ENCODE measurements at places on chromosomes 6 and 20. TPM values are rescaled to one million over a fixed set of nuclear protein-coding genes. Genes with fewer than 3 reads are reported as not detected.

DNA sequence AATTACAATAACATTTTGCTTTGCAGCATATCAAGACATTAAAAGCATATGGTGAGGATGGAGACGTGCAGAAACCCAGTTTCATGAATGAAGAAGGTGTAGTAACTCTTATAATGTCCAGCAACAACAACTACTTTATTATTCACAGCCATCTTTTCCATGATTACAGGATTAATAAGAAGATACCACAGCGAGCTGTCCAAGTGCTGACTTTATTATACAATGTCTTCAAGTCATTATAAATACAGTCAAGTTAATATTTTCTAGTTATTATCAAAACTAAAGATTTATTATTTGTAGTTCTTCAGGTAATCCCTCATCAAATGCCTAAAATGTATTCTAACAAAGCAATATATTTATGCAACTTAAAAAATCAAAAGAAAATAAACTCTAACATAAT lies 2.5 kb upstream of the KHDRBS2 start:
- H3K4me3 ChIP-seq, result no peak overlapping the region
- H3K27me3 ChIP-seq, result peaks cover 17% of the 10 kb centered on the region
- H3K36me3 ChIP-seq, result no peaks in the 10 kb centered on the region
- DNase-seq, result no peak
- no peak overlapping the region for H3K27ac ChIP-seq

- no peak within 1 kb of the TSS for H3K27ac ChIP-seq
- peak; percentile 64 for DNase-seq
- peaks cover 58% of the 10 kb centered on the region for H3K27me3 ChIP-seq
- H3K4me3 ChIP-seq, result peak within 1 kb of the TSS; percentile 66
- peaks cover 18% of the 10 kb centered on the region for H3K4me1 ChIP-seq
- no peaks in the 10 kb centered on the region for H3K36me3 ChIP-seq
Measured at GRCh38 chr6:49550492-49551077, at the start of gene C6orf141. Gene C6orf141, plus strand, starts transcription at chr6:49550668. Its CDS starts 125 bp downstream, at chr6:49550793.

GRCh38 chr6:30769853-30770524 lies 25.6 kb upstream of the IER3 start:
- H3K27me3 ChIP-seq, result no peaks in the 10 kb centered on the region
- H3K4me3 ChIP-seq, result peak overlapping the region; percentile 18
- no peak for DNase-seq
- peaks cover 3% of the 10 kb centered on the region for H3K36me3 ChIP-seq

- no peak for DNase-seq
- no peaks in the 10 kb centered on the region for H3K36me3 ChIP-seq
- H3K4me1 ChIP-seq, result no peaks in the 10 kb centered on the region
- H3K4me3 ChIP-seq, result no peak overlapping the region
- no peak overlapping the region for H3K27ac ChIP-seq
- H3K27me3 ChIP-seq, result peaks cover 23% of the 10 kb centered on the region
Measured at GRCh38 chr6:36266913-36267644, 2.8 kb upstream of the PNPLA1 start.

GRCh38 chr20:10639077-10639736 lies 34.6 kb downstream of the JAG1 start:
- H3K4me3 ChIP-seq, result no peak overlapping the region
- peaks cover 2% of the 10 kb centered on the region for H3K27me3 ChIP-seq
- no peak overlapping the region for H3K27ac ChIP-seq
- DNase-seq, result no peak
- no peaks in the 10 kb centered on the region for H3K36me3 ChIP-seq
- H3K4me1 ChIP-seq, result peaks cover 4% of the 10 kb centered on the region

The SIRPB2 gene
- total RNA-seq, result not detected

The MUC22 gene
- not detected for total RNA-seq

- no peak overlapping the region for H3K27ac ChIP-seq
- H3K4me1 ChIP-seq, result no peaks in the 10 kb centered on the region
- no peaks in the 10 kb centered on the region for H3K27me3 ChIP-seq
- H3K36me3 ChIP-seq, result no peaks in the 10 kb centered on the region
Measured at GRCh38 chr20:62838128-62838891, 21.5 kb downstream of the COL9A3 start.

The HLA-F gene
- total RNA-seq, result 300 TPM

DNA sequence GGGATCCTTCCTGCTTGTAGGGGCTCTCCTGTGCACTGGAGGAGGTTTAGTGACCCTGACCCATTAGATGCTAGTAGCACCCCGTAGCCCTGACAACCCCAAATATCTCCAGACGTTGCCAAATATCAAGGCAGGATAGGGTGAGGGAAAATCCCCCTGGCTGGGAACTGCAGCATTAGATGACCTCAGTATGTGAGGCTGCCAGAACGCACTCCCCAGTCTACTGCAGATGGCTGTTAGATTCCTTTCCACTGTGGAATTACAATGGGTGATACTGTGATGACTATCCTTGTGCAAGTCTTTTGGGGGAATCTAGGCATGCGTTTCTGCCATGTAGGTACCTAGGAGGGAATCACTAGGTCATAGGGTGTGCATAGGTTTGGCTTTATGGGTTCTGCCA lies 226.3 kb upstream of the KCNG1 start:
- no peak overlapping the region for H3K4me3 ChIP-seq
- H3K36me3 ChIP-seq, result no peaks in the 10 kb centered on the region
- no peak overlapping the region for H3K27ac ChIP-seq
- H3K27me3 ChIP-seq, result peaks cover 36% of the 10 kb centered on the region
- no peaks in the 10 kb centered on the region for H3K4me1 ChIP-seq
- DNase-seq, result no peak

The TMEM170B gene
- total RNA-seq, result 1.7 TPM

DNA sequence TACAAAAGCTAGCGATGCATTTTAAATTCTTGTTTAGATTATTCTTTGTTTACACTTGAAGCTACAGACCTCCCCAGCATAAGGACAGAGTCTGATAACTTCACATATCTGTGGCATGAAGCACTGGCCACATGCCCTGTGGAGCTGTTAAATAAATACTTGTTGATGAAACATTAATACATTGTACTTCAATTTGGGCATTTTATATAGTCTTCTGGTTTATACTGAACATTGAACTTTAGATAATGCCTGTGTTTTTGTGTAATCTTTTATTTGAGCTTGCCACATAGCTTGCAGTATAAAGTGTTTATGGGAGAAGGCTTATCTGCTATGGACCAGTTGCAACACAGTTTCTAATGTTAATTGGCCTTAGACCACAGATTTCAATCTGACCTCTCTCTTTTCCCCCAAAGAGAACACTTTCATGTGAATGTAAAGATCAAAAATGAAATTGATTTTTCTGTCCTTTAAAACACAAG lies 48.2 kb downstream of the FRK start:
- no peaks in the 10 kb centered on the region for H3K36me3 ChIP-seq
- H3K27ac ChIP-seq, result no peak overlapping the region
- H3K27me3 ChIP-seq, result peaks cover 44% of the 10 kb centered on the region
- no peak for DNase-seq
- H3K4me1 ChIP-seq, result peaks cover 11% of the 10 kb centered on the region

The KCNB1 gene
- total RNA-seq, result 0.05 TPM

GRCh38 chr6:20463396-20463795 lies 61.7 kb downstream of the E2F3 start:
- H3K27ac ChIP-seq, result no peak overlapping the region
- no peak for DNase-seq
- no peaks in the 10 kb centered on the region for H3K27me3 ChIP-seq

The C6orf163 gene
- 1.8 TPM for total RNA-seq

The ARFGAP1 gene
- total RNA-seq, result 90.2 TPM

- peak overlapping the region; percentile 96 for H3K27ac ChIP-seq
- H3K27me3 ChIP-seq, result peaks cover 2% of the 10 kb centered on the region
- H3K36me3 ChIP-seq, result peaks cover 26% of the 10 kb centered on the region
- peak overlapping the region; percentile 78 for H3K4me3 ChIP-seq
- peaks cover 78% of the 10 kb centered on the region for H3K4me1 ChIP-seq
- DNase-seq, result peak; percentile 82
Measured at GRCh38 chr6:167122041-167122826, 662 bp upstream of the CCR6 start.

DNA sequence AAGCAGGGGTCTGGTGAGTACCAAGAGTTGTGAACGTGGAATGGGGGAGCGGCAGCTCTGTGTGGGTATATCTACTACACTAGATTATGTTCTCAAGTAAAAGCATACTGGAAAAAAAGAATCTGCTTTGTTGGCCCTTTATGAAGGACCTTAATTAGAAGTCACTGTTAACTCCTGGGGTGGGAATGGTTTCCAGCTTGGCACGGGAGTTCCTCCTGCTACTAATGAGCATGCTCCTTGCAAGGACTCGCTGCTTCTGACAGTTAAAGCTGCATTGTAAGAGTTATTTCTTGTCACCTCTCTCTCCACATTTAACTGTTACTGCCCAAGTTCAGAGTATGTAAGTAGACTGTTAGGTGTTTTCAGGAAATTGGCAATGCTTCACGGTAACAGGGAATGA lies 292.7 kb downstream of the ZFAND3 start:
- H3K27me3 ChIP-seq, result no peaks in the 10 kb centered on the region
- no peak overlapping the region for H3K4me3 ChIP-seq

The C4A gene
- total RNA-seq, result 3.4 TPM

DNA sequence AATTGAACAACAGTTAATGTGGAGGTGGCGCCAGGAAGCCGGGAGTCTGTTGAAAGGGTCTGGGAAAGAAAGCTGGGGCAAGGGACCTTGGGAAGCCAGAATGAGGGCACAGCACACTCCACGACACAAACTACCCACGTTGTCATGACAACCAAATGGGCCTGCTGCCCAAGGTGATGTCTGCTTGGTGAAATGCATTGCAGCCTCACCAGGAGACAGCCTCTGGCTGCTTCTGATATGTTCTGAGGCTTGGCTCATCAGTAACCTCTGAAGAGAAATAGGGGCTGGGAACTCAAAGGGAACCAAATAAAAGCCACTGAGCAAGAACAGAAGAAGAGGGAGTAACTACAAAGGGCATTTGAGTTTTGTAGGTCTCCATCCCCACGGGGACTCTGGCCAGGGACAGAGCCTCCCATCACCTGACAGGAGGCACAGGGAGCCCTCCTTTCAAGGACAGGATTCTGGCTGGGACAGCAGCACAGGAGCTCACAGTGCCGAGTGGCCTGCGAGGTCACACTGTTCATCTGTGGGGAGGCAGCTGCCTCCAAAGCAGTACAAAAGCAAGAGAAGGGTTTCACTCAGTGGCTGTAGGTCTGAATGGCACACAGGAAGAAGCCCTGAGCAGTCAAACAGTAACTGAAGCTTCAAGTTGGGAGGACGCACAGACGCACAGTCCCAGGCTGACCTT lies 44.6 kb upstream of the KCNK16 start:
- DNase-seq, result no peak
- H3K36me3 ChIP-seq, result no peaks in the 10 kb centered on the region
- H3K4me1 ChIP-seq, result no peaks in the 10 kb centered on the region
- H3K27me3 ChIP-seq, result peaks cover 2% of the 10 kb centered on the region

GRCh38 chr20:57482148-57482547 lies 42.8 kb downstream of the CTCFL start:
- no peak overlapping the region for H3K4me3 ChIP-seq
- H3K36me3 ChIP-seq, result no peaks in the 10 kb centered on the region
- H3K4me1 ChIP-seq, result peaks cover 6% of the 10 kb centered on the region

The FOXS1 gene
- total RNA-seq, result not detected

- no peak overlapping the region for H3K4me3 ChIP-seq
- H3K36me3 ChIP-seq, result no peaks in the 10 kb centered on the region
- DNase-seq, result no peak
- H3K4me1 ChIP-seq, result no peaks in the 10 kb centered on the region
- no peak overlapping the region for H3K27ac ChIP-seq
Measured at GRCh38 chr6:162533009-162533400, 194.6 kb downstream of the PRKN start.

DNA sequence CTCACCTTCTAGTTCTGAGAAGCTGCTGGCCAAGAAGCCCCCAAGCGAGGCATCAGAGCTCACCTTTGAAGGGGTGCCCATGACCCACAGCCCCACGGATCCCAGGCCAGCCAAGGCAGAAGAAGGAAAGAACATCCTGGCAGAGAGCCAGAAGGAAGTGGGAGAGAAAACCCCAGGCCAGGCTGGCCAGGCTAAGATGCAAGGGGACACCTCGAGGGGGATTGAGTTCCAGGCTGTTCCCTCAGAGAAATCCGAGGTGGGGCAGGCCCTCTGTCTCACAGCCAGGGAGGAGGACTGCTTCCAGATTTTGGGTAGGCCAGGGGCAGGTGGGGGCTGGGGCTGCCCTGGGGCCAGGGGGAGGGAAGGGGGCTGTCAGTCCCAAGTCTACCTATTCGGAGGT lies 2.3 kb downstream of the MYLK2 start:
- no peak overlapping the region for H3K4me3 ChIP-seq
- no peak for DNase-seq
- no peaks in the 10 kb centered on the region for H3K27me3 ChIP-seq
- no peaks in the 10 kb centered on the region for H3K36me3 ChIP-seq
- peaks cover 7% of the 10 kb centered on the region for H3K4me1 ChIP-seq
- no peak overlapping the region for H3K27ac ChIP-seq

GRCh38 chr20:53678315-53678989 lies 84.8 kb upstream of the ZNF217 start:
- H3K4me3 ChIP-seq, result peak overlapping the region; percentile 20
- no peaks in the 10 kb centered on the region for H3K36me3 ChIP-seq
- peak overlapping the region; percentile 32 for H3K27ac ChIP-seq
- peaks cover 13% of the 10 kb centered on the region for H3K4me1 ChIP-seq

GRCh38 chr20:38555395-38555794 lies 25.6 kb upstream of the ADIG start:
- no peaks in the 10 kb centered on the region for H3K4me1 ChIP-seq
- H3K27ac ChIP-seq, result no peak overlapping the region
- no peak for DNase-seq
- peaks cover 34% of the 10 kb centered on the region for H3K36me3 ChIP-seq
- H3K4me3 ChIP-seq, result no peak overlapping the region

The ZC2HC1B gene
- 0.23 TPM for total RNA-seq

- H3K4me1 ChIP-seq, result peaks cover 8% of the 10 kb centered on the region
- no peaks in the 10 kb centered on the region for H3K36me3 ChIP-seq
- no peak overlapping the region for H3K27ac ChIP-seq
Measured at GRCh38 chr6:118748311-118749062, 97.1 kb upstream of the CEP85L start.

The KCNS1 gene
- 0.49 TPM for total RNA-seq

DNA sequence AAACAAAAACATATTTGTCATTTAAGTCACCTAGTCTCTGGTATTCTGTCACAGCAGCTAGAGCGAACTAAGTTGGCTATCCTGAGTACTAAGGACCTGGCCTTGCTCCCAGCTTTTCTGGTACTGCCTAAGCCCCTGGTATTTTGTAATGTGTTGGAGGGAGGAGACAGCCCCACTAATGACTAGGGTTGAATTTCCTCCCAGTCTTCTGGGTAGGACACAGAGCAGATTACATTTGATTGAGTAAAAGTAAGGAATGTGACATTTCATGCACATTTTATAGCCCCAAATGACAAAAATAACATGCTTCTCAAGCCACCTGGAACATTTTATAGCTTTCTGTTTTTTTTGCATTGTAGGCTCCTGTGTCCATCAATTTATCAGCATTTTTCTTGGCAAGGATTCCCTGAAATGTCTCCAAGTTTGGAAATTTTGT lies 47.9 kb upstream of the DDR1 start:
- H3K27ac ChIP-seq, result no peak overlapping the region
- no peak overlapping the region for H3K4me3 ChIP-seq
- no peak for DNase-seq
- peaks cover 27% of the 10 kb centered on the region for H3K4me1 ChIP-seq

All from activated CD8-positive, alpha-beta memory T cell treated with anti-CD3 and anti-CD28 coated beads, Interleukin-2, amount 10 ng/mL, durations not matched to agents 7 days and 5 days (primary cell).